ENCODE measurements at places on chromosomes 4 and X.

DNA sequence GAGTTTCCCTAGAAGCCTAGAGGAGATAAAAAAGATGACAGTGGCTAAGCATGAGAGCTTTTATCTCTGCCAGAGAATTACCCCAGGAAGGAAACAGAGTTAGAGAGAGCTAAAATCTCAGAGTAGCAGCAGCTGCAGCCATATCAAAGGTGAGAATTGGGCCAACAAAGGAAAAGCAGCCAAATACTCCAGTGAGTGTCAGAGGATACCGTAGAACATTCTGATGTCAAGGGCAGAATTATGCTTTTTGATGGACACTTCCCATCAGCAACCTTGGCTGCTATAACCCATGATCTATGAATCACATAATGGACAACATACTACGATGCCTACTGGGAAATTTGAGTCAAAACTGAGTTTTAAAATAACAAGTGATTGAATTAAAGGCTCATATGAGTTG, 405.8 kb upstream of the CPEB2 start:
- no peaks in the 10 kb centered on the region for H3K4me1 ChIP-seq
- no peaks in the 10 kb centered on the region for H3K36me3 ChIP-seq
- H3K27me3 ChIP-seq, result no peaks in the 10 kb centered on the region

DNA sequence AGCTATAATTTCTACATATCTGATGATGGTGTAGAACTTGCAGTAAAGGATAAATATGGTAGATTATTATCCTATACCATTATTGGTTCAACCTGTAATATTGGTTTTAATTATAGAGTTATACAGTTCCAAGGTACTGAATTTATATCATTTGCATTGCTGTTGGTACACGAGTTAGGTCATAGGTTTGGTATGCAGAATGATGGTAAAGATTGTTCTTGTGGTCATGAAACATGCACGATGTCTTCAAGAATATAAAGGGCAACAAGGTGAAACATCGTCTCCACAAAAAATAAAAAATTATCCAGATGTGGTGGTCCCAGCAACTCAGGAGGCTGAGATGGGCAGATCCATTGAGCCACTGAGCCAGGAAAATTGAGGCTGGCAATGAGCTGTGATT, 99.6 kb downstream of the ADAM29 start:
- no peaks in the 10 kb centered on the region for H3K27me3 ChIP-seq
- H3K4me3 ChIP-seq, result no peak overlapping the region
- no peaks in the 10 kb centered on the region for H3K4me1 ChIP-seq
- no peaks in the 10 kb centered on the region for H3K36me3 ChIP-seq

DNA sequence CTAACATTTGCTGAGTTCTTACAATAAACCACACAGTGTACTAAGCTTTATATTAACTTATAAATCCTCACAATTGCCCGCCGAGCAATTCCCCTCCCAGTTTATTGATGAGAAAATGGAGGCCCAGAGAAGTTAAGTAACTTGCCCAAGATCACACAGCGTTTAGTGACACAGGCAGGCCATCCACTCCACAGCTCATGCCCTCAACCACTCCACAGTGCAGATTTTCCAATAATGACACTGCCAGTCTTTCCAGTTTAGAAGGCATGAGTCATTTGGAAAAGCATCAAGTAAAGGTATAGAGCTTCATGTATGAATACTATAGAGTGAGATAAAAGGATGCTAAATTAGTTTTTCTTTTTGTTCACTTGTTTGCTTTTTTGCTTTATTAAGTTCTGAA, 208.5 kb downstream of the CAMK2D start:
- no peaks in the 10 kb centered on the region for H3K36me3 ChIP-seq
- no peak overlapping the region for H3K27ac ChIP-seq
- peaks cover 12% of the 10 kb centered on the region for H3K4me1 ChIP-seq
- H3K27me3 ChIP-seq, result no peaks in the 10 kb centered on the region
- no peak overlapping the region for H3K4me3 ChIP-seq

GRCh38 chrX:109283870-109284269, 198.0 kb downstream of the GUCY2F start:
- no peak for DNase-seq
- no peak overlapping the region for H3K4me3 ChIP-seq
- H3K27me3 ChIP-seq, result no peaks in the 10 kb centered on the region
- H3K4me1 ChIP-seq, result no peaks in the 10 kb centered on the region

DNA sequence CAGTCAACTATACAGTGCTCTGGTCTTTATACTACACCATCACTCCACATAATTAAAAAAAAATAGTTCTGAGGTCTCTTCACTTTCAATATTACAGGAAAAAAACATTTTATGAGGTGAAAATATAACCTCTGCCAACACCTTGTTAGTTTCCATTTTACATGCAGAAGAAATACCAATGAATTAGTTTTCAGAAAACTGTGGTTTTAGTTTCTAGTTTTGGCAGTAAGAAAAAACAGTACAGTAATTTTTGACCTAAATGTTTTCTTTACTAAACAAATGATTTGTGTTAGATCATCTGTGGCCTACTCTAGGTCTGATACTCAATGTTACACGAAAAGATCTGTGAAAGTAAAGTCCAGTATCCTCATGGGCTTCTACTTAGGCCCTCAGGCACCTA, 10.0 kb downstream of the SULT1E1 start:
- DNase-seq, result no peak
- no peaks in the 10 kb centered on the region for H3K27me3 ChIP-seq
- no peaks in the 10 kb centered on the region for H3K36me3 ChIP-seq
- H3K4me1 ChIP-seq, result no peaks in the 10 kb centered on the region

GRCh38 chr4:171162478-171162877, 650.7 kb upstream of the GALNTL6 start:
- DNase-seq, result no peak
- H3K27ac ChIP-seq, result no peak overlapping the region
- H3K4me1 ChIP-seq, result no peaks in the 10 kb centered on the region
- no peaks in the 10 kb centered on the region for H3K27me3 ChIP-seq
- H3K36me3 ChIP-seq, result no peaks in the 10 kb centered on the region

- no peak overlapping the region for H3K4me3 ChIP-seq
- no peaks in the 10 kb centered on the region for H3K36me3 ChIP-seq
- no peak overlapping the region for H3K27ac ChIP-seq
Observed at GRCh38 chr4:75845992-75846391, 56.3 kb downstream of the PPEF2 start.

- no peak for DNase-seq
- H3K27ac ChIP-seq, result no peak overlapping the region
- H3K36me3 ChIP-seq, result no peaks in the 10 kb centered on the region
- no peaks in the 10 kb centered on the region for H3K27me3 ChIP-seq
Observed at GRCh38 chr4:105088110-105088879, 58.4 kb upstream of the TET2 start.

Data from T-helper 17 cell (primary cell).